HTR-8/SVneo (cell line): ENCODE measurements at places on chromosomes 13 and 19.

DNA sequence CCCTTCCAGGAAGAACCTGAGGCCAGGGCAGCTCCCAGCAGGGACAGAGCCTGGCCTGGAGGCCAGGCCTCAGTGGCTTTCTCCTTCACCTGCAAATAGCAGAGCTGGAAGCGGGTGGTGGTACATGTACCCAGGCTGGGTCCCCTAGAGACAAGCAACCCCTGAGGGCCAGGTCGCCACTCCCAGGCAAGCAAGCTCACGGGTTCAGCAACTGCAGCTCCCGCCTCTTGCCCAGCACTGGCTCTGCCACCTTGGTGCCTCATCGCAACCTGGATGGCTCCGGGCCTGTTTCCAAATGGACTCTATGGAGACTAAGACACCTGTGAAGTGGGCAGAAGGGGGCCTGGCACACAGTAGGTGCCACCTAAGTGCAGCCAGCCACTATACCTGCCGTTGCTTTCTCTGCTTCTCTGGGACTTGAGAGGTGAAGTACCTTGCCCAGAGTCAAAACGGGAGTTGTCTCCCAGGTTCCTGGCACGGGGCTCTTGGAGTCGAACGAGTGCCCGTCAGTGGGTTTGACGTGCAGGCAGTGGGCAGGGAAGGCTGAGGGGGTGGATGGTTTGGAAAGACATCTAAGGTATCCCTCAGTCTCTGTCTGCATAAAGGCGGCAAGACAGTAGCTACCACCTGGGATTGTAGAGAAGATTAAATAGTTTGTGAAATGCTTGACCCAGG is 2.4 kb upstream of the PLPP2 start:
- no peak for DNase-seq

GRCh38 chr19:5880604-5881078 is 10.3 kb upstream of the FUT5 start:
- no peak for DNase-seq

- DNase-seq, result peak; percentile 55
Measured at GRCh38 chr13:110137680-110138009, 169.3 kb downstream of the COL4A1 start.

DNA sequence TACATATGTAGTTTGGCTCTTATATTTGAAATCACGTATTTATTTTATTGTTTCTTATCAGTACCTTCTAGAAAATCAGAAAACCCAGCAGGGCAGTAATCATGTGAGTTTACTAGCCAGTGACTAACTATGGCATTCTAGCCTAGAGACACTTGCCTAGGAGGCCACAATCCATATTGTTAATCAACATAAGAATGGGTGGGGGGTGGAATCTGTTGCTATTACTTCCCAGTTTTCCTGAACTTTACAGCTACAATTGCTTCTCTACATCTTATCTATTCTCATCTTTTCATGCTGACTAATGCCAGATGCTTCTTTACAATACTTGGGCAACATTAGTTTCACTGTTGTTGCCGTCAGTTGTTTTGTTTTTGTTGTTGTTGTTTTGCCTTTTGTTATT is 18.7 kb upstream of the ATXN8OS start:
- DNase-seq, result no peak

DNA sequence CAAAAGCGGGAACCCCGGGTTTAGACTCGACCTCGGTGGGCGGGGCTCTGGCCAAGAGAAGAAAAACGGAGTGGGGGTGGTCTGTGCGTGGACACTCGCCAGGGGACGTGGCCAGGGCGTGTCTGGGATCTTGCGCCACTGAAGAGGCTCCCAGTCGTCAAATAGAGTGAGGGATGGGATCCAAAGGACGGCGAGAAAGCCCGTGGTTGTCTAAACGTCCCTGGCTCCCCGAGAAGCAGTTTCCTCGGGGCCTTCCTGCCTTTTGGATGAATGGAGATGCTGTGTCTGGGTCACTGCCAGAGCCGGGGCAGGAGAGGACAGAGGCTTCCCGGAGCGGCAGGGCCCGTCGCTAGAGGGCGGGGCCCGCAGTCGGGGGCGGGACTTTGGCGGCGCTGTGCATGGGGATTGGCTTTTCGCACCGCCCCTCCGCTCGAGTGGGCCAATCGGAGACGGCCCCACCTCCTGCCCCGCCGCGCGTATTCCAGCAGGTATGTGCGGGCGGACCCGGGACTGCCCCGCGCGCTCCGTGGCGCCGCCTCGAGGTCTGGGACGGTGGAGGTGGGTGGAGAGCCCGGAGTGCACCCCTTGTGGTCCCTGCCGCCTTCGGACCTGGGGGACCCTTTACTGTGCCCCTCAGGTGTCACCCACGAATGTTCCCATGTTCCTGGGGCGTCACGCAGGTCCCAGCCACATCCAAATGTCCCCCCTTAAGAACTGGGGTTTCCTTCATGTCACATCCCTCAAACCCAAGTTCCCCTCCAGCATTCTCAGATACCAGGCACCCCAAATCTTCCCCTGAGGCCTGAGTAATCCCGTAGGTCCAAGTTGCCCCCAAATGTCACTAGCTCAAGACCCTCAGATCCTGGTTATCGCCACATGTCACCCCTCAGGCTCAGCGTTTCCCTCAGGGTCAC is 38.3 kb downstream of the ZSWIM4 start:
- DNase-seq, result peak; percentile 95

DNA sequence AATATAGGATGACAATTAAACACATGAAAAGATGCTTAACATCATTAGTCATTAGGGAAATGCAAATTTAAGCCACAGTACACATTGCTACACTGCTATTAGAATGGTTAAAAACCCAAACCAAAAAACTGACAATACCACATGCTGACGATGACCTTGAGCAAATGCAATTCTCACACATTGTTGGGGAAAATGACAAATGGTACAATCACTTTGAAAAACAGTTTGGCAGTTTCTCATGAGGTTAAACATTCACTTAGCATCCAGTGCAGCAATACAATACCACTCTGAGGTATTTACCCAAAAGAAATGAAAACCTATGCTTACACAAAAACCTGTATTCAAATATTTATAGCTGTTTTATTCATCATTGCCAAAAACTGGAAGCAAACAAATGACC is 11.3 kb downstream of the FLT3 start:
- no peak for DNase-seq

DNA sequence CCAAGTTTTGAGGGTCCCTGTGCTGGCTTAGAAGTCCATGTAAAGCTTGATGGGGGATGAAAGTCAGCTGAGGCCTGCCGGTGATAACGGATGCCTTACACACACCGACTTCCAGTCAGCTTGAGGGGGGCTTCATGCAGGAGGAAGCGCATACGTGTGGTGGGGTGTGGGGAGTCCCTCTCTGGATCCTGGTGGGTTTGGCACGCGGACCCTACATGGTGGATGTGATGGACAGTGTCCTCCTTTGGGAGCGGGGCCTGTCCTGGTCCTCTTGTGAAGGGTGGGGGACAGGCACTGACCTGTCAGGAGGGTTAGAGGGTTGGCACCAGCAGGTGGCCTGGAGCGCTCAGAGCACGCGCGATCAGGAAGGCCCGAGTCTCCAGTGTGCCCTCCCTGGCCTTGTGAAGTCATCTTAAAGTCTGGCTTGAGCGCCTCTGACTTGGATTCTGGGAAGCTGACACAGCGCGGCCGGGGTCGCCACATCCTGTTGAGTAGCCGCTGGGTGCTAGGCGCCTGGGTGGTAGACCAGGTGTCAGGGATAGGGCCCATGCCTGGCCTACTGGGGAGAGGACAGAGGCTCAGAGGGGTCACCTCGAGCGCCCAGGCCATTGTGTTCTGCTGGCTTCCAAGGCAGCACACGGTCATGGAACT is 2.9 kb downstream of the DAZAP1 start:
- no peak for DNase-seq

DNA sequence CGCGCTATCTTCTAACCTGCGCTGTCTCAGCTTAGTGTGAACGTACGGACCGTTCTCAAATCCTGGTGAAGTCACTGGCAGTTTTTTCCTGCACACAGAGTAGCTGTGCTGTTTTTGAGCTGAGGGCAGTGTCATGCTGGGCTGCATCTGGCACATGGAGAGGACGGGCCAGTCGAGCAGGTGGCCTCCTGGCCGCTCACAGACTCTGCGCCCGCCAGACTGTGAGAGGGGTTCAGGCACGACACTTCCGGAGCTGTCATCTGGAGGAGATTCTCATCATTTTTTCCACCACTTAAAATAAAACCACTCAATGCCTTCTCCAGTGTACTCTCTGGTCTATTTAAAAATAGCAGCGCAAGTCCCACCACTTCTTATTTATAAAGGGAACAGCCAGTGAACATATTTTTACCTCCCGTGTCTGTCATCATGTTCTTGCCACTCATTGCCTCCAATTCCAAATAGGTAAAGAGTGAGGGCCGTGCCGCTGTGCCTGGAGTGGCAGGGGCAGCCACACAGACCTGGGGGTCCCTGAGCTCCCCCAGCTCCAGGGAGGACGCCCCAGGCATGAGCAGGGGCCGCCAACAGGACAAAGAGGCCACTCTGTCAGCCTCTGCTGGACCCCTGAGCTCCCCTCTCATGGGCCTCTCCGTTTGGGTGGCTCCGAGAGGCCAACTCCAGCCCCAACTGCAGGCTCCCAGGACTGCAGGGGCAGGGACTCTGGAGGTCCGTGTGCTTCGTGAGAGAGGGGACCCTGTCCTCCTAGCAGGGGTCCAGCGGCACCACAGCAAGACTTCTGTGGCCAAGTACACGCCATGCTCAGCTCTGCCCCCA is 36.9 kb upstream of the GRTP1 start:
- no peak for DNase-seq

DNA sequence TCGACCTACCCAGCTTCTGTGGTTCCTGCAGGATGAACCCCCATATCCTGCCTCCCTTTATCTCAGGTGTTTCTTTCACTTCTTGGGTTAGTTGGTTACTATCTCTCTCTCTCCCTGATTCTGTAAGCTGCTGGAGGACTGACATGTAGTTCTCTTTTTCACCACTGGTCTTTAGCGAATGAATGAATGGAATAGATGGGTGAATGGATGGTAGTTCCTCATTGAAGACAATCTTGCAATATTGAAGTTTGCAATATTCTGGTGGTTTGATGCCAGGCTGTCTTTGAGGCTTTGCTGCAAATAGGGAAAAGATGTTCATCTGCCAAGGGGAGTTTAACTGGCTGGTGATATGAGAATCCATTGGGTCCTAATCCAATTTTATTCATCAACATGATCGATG is 120.2 kb downstream of the UBL3 start:
- DNase-seq, result no peak

GRCh38 chr13:100483841-100484381 is 104.7 kb downstream of the GGACT start:
- no peak for DNase-seq
